ENCODE measurements at places on chromosomes 13 and 19.

DNA sequence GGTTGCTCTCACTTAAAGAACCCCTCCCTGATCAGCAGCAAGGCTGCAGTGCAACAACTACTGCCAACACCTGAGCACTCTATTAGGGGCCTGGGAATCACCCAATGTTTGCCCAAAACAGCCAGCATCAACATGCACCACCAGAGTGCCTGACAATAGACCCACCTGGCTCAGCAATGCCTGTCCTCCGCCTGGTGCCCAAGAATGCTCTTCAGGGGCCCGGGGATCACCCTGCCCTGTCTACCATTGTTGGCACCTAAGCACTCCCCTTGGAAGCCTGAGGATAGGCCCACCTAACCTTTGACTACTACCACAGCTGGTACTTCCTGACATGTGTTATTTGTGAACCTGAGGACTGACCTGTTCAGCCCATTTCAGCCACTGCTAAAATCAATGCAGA is 1363.1 kb upstream of the PRR20A start:
- no peak for DNase-seq

DNA sequence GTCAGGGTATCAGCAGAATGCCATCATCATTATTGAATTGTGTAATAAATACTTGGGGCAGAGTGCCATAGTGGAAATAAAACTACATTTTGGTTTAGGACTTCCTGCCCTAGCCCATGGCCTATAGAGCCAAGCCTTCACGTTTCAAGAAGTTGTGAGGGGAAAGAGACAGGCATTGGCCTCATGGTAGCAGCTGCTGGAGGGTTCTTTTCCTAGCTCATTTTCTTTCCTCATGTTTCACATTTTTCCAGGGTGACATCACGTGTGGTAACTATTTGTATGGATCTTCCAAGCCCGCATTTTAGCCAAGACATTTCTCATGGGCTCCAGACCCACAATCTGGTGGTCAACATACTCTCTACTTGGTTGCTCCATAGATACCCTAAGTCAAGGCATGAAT is 80.4 kb downstream of the LRCH1 start:
- DNase-seq, result no peak

- DNase-seq, result no peak
These were observed 12.4 kb downstream of the RFX2 start for GRCh38 chr19:6097911-6098310.

GRCh38 chr19:51816711-51817110 is 21.8 kb downstream of the FPR3 start:
- no peak for DNase-seq

Data from CD8-positive, alpha-beta memory T cell (primary cell).